GM23248 (cell line): ENCODE measurements at places on chromosomes 12 and 14.

GRCh38 chr12:49232940-49233841 is 31.7 kb upstream of the TUBA1C start:
- H3K4me3 ChIP-seq, result no peak overlapping the region
- H3K27ac ChIP-seq, result no peak overlapping the region
- no peak for DNase-seq
- H3K36me3 ChIP-seq, result no peaks in the 10 kb centered on the region
- H3K4me1 ChIP-seq, result peaks cover 4% of the 10 kb centered on the region; the same call in 1 of the 2 replicates
- no peaks in the 10 kb centered on the region for H3K27me3 ChIP-seq

GRCh38 chr14:95058491-95058890 is 98.8 kb downstream of the DICER1 start:
- H3K36me3 ChIP-seq, result no peaks in the 10 kb centered on the region
- no peaks in the 10 kb centered on the region for H3K4me1 ChIP-seq
- H3K27me3 ChIP-seq, result no peaks in the 10 kb centered on the region
- H3K27ac ChIP-seq, result no peak overlapping the region
- no peak overlapping the region for H3K4me3 ChIP-seq

DNA sequence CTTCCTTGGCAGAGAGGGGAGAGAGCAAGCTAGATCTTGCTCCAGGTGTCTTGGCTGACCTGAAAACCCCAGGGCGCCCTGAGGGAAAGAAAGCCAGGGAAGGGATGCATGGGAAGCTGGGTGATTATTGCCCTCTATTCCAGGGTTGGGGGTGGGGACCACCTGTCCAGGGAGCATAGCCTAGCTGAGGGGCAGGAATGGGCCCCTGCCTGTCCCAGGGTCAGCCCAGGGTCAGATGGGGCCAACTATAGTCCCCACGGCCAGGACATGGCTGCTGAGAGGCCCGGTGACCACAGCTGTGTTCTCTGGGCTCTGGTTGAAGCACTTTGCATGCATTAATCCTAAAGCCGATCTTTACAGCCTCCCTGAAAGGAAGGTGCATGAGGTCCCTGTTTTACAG is 30.1 kb upstream of the ZFP36L1 start:
- H3K36me3 ChIP-seq, result no peaks in the 10 kb centered on the region
- no peak overlapping the region for H3K4me3 ChIP-seq
- DNase-seq, result no peak
- H3K27ac ChIP-seq, result no peak overlapping the region
- no peaks in the 10 kb centered on the region for H3K27me3 ChIP-seq
- no peaks in the 10 kb centered on the region for H3K4me1 ChIP-seq

DNA sequence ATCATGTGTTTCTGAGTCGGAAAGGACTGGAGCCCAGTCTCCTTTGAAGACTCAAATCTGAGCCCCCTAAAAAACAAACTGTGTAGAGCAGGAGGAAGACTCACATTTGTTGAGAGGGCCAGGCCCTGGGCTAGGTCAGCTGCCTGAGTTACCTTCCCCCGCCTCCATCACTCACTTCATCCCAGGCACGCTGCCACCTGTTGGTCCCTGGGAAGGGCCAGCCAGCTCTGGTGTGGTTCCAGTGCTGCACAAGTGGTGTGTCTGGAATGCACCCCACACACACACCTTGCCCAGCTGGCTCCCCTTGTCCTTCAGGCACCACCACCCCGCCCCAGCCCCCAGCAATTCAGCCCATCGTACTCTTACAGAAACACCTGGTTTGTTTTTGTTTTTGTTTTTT is 9.0 kb downstream of the MVK start:
- H3K27me3 ChIP-seq, result no peaks in the 10 kb centered on the region
- 0 out of 2 replicates have a peak, but pooled peaks cover 3% of the 10 kb centered on the region for H3K36me3 ChIP-seq
- no peak overlapping the region for H3K27ac ChIP-seq
- no peak overlapping the region for H3K4me3 ChIP-seq
- DNase-seq, result no peak
- no peaks in the 10 kb centered on the region for H3K4me1 ChIP-seq

DNA sequence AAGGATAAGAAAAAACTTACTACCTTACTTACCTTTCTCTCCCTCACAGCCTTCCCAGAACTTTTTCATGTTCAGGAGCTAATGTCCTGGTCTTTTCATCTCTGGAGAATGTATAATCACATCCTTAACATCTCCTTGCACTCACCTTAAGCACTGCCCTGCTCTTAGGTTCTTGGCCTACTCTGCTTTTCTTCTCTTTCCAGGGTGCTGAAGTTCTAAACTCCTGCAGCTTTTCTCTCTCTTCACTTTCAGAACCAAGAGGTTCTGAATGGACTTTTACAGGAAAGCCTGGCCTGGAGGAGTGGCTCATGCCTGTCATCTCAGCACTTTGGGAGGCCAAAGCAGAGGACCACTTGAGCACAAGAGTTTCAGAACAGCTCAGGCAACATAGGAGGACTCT is 101.9 kb downstream of the TMTC2 start:
- no peaks in the 10 kb centered on the region for H3K4me1 ChIP-seq
- H3K36me3 ChIP-seq, result no peaks in the 10 kb centered on the region
- no peak overlapping the region for H3K4me3 ChIP-seq
- no peaks in the 10 kb centered on the region for H3K27me3 ChIP-seq
- DNase-seq, result no peak

DNA sequence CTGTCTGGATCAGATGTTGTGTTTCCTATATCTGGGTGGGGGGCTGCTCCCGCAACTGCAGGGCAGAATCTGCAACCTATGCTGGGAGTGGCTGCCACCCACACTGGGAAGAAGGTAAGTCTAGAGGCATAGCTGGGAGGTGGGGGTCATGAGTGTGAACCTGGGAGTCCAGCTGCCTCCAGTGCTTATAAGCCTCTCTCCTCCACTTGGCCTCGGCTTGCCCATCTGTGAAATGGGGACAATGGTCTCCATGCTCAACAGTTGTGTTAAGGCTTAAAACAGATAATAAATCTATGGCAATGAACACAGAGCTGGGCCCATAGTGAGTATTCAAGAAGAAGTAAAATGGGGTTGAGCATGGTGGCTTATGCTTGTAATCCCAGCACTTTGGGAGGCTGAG is 90.0 kb downstream of the RBM19 start:
- no peaks in the 10 kb centered on the region for H3K36me3 ChIP-seq
- no peak overlapping the region for H3K27ac ChIP-seq
- H3K4me3 ChIP-seq, result no peak overlapping the region
- no peak for DNase-seq
- H3K27me3 ChIP-seq, result no peaks in the 10 kb centered on the region

DNA sequence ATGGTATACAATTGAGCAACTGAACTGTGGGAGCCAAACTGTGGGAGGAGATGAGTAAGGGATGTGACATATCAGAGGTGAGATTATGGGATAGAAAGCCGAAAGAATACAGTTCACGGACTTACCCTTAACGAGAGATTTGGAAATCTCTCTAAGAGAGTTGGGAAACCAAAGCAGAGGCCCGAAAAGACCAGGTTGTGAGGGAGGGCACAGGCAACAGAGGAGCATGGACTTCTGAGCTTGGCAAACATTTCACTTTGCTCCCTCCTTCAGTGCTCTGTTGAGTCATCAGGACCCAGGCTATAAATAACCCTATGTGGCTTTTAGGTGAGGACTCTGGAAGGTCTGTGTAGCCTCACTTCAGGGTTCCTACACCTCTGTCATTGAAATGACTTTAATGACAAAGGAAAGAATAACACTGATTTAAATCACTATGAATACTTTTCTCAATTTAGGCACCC is 120.6 kb downstream of the TGFB3 start:
- H3K4me1 ChIP-seq, result peaks cover 51% of the 10 kb centered on the region
- no peaks in the 10 kb centered on the region for H3K27me3 ChIP-seq
- DNase-seq, result peak; percentile 89

DNA sequence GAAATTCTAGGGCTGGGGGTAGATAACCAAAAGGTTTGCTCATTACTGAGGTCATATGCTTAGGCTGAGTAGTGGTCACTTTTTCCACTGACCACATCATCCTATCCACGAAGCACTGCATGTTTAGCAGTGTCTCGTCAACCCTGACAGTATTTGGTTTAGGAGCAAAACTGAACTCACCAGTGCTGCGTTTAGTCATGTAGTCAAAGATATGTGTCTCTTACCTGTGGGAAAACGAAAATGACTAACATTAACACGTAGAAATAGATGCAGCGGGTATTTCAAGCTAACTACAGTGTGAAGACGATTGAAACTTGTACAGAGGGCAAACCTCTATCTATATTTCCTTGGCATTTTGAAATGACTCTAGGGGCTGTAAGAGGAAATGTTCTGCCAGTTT is 34.6 kb downstream of the MTHFD1 start:
- peaks cover 12% of the 10 kb centered on the region for H3K4me1 ChIP-seq
- H3K27ac ChIP-seq, result no peak overlapping the region
- DNase-seq, result no peak
- H3K36me3 ChIP-seq, result peaks cover 22% of the 10 kb centered on the region
- no peak overlapping the region for H3K4me3 ChIP-seq

GRCh38 chr12:93127582-93128331 is 198.7 kb upstream of the EEA1 start:
- H3K36me3 ChIP-seq, result no peaks in the 10 kb centered on the region
- no peak overlapping the region for H3K4me3 ChIP-seq
- peaks cover under 1% of the 10 kb centered on the region; the same call in 1 of the 2 replicates for H3K4me1 ChIP-seq

- H3K4me1 ChIP-seq, result no peaks in the 10 kb centered on the region
- no peak overlapping the region for H3K27ac ChIP-seq
- peak; percentile 44 for DNase-seq
- H3K36me3 ChIP-seq, result peaks cover 9% of the 10 kb centered on the region
Measured at GRCh38 chr12:110355073-110355472, 48.4 kb downstream of the ANAPC7 start.

GRCh38 chr14:103072595-103073366 is 11.2 kb upstream of the LBHD2 start:
- DNase-seq, result peak; percentile 41
- no peak overlapping the region for H3K4me3 ChIP-seq
- no peak overlapping the region for H3K27ac ChIP-seq
- H3K4me1 ChIP-seq, result peaks cover 4% of the 10 kb centered on the region
- H3K27me3 ChIP-seq, result no peaks in the 10 kb centered on the region

GRCh38 chr12:11727133-11727664 is 77.7 kb downstream of the ETV6 start:
- H3K4me3 ChIP-seq, result no peak overlapping the region
- no peaks in the 10 kb centered on the region for H3K36me3 ChIP-seq
- no peaks in the 10 kb centered on the region for H3K27me3 ChIP-seq
- peaks cover 34% of the 10 kb centered on the region for H3K4me1 ChIP-seq

DNA sequence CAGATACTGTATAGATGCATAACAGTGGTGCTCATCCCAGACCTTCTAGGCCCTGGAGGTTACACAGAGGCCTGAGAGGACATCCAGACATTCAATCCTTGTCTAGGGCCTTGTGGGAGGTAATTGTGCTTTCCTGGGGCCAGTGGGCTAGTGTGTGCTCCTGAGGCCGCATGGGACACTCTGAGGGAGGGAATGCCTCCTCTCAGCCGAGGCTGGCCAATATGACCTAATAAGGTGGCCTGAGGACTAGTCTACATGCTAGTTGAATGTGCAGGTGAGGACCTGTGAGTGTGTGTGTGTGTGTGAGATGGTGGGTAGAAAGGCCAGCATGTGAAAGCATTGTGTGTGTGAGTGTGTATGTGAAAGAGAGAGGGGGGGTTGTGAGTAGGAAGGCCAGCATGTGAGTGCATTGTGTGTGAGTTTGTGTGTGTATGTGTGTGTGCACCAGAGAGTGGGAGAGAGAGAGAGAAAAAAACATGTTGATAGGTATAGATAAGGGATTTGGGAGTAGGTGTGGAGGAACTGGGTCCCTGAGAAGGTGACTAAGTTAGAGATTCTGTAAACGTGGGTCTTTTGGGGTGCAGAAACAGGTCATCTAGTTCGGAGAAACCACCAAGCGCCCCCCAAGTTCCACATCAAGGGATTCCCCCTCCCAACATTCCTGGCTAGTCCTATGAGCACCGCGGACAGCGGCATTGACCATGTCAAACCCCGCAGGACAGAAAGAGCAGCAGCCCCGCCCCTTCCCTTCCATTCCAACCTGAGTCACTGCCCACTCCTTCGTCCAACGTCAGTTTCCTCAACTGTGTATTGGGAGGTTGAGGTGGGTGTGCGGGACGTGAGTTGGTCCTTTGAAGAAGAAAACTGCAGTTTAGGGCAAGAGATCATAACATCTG is 9.7 kb upstream of the KRT81 start:
- peak; percentile 64 for DNase-seq
- H3K36me3 ChIP-seq, result no peaks in the 10 kb centered on the region
- H3K4me1 ChIP-seq, result 0 out of 2 replicates have a peak, but pooled peaks cover under 1% of the 10 kb centered on the region
- H3K27me3 ChIP-seq, result peaks cover 27% of the 10 kb centered on the region

GRCh38 chr12:52178443-52178842 is 13.4 kb downstream of the KRT80 start:
- H3K27me3 ChIP-seq, result no peaks in the 10 kb centered on the region
- H3K4me3 ChIP-seq, result no peak overlapping the region
- DNase-seq, result no peak
- no peak overlapping the region for H3K27ac ChIP-seq
- no peaks in the 10 kb centered on the region for H3K36me3 ChIP-seq

- H3K4me1 ChIP-seq, result no peaks in the 10 kb centered on the region
- no peaks in the 10 kb centered on the region for H3K36me3 ChIP-seq
Measured at GRCh38 chr12:24554612-24555295, 394.1 kb downstream of the BCAT1 start.

- H3K27ac ChIP-seq, result peak overlapping the region; percentile 34
- H3K4me3 ChIP-seq, result no peak overlapping the region
- H3K4me1 ChIP-seq, result peaks cover 27% of the 10 kb centered on the region
- H3K27me3 ChIP-seq, result no peaks in the 10 kb centered on the region
- no peaks in the 10 kb centered on the region for H3K36me3 ChIP-seq
Measured at GRCh38 chr12:116495260-116495659, 63.9 kb upstream of the MAP1LC3B2 start.

DNA sequence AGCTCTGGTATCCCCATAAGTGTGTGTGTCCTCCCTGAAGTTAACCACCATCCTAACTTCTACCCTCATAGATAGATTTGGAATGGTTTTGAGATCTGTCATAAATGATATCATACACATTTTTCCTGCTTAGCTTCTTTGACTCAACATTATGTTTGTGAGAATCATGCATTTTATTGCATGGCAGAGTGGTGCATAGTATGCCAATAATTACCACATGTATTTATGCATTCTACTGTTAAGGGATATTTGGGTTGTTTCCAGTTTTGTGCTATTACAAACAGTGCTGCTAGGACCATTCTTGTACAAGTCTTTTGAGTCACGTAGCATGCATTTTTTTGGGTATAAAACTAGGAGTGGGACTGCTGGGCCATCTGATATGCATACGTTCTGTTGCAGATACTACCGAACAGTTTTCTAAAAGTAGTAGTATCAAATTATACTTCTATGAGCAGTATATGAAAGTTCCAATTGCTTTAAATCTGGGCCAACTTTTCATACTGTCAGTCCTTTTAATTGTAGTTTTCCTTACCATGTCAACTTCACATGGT is 13.4 kb downstream of the GRIP1 start:
- H3K36me3 ChIP-seq, result no peaks in the 10 kb centered on the region
- H3K4me1 ChIP-seq, result no peaks in the 10 kb centered on the region
- no peak for DNase-seq
- H3K27ac ChIP-seq, result no peak overlapping the region
- no peak overlapping the region for H3K4me3 ChIP-seq

GRCh38 chr14:20578784-20579502 is 8.9 kb downstream of the RNASE11 start:
- H3K27ac ChIP-seq, result no peak overlapping the region
- H3K4me3 ChIP-seq, result no peak overlapping the region
- H3K36me3 ChIP-seq, result no peaks in the 10 kb centered on the region
- no peak for DNase-seq

- no peak overlapping the region for H3K27ac ChIP-seq
- peaks cover 5% of the 10 kb centered on the region; the same call in 1 of the 2 replicates for H3K4me1 ChIP-seq
- H3K27me3 ChIP-seq, result peaks cover 53% of the 10 kb centered on the region
- peak; percentile 7 for DNase-seq
- H3K36me3 ChIP-seq, result no peaks in the 10 kb centered on the region
- H3K4me3 ChIP-seq, result peak overlapping the region; percentile 70; the same call in 1 of the 2 replicates
Measured at GRCh38 chr12:44874981-44875416, 1.1 kb downstream of the NELL2 start.

- peaks cover 51% of the 10 kb centered on the region for H3K4me1 ChIP-seq
- H3K4me3 ChIP-seq, result peak overlapping the region; percentile 90
- H3K27ac ChIP-seq, result peak overlapping the region; percentile 96
- peaks cover 18% of the 10 kb centered on the region for H3K36me3 ChIP-seq
Measured at GRCh38 chr14:49619730-49620129, 696 bp downstream of the RPL36AL start.
